ENCODE measurements at places on chromosomes 12 and 14.

- DNase-seq: no peak
Observed at GRCh38 chr12:98838231-98838647, 193.1 kb downstream of the APAF1 start.

GRCh38 chr12:67625004-67625403 lies 23.5 kb upstream of the DYRK2 start:
- DNase-seq: no peak

- DNase-seq: no peak
Observed at GRCh38 chr14:41604721-41605531, 1.8 kb upstream of the LRFN5 start.

DNA sequence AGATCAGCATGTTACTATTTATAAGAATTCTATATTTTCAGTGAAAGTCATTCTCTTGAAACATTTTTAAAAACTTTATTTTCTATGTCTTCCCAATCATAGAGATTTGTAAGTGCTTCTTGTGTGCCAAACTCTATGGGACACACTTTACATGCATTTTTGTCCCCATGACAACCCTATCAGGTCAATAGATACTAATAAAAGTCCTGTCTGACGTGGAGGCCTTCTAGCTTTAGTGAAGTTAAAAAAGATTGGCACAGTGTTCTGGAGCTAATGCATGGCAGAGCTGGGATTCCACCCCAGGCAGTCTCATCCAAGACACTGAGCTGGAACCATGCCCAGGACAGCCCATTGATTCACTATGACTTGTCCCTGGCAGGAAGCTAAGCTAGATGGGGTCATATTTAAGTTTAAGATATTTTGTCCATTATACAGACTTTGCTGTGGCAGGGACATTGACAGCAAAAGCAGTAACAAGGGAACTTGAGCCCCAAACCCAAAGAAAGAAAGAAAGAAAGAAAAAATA lies 28.1 kb downstream of the TTC6 start:
- no peak for DNase-seq

- DNase-seq: no peak
Observed at GRCh38 chr12:91813701-91814100, 331.9 kb downstream of the BTG1 start.

- DNase-seq: no peak
Observed at GRCh38 chr12:114943601-114944000, 259.6 kb upstream of the TBX3 start.

GRCh38 chr12:15435597-15435996 lies 113.3 kb downstream of the PTPRO start:
- DNase-seq: no peak

DNA sequence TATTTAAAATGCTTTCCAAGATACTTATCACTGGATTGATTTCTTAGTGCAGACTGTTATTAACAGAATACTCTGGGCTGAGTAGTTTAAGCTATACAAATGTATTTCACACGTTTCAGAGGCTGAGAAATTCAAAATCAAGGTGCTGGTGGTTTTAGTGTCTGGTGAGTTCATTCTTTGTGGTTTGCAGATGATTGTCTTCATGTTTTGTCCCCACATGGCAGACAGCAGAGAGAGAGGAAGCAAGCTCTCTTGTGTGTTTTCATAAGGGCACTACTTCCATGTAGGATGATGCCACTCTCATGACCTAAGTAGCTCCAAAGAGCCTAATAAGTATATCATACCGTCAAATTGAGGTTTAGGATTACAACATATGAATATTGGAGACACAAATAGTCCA lies 1348.9 kb upstream of the FLRT2 start:
- no peak for DNase-seq

DNA sequence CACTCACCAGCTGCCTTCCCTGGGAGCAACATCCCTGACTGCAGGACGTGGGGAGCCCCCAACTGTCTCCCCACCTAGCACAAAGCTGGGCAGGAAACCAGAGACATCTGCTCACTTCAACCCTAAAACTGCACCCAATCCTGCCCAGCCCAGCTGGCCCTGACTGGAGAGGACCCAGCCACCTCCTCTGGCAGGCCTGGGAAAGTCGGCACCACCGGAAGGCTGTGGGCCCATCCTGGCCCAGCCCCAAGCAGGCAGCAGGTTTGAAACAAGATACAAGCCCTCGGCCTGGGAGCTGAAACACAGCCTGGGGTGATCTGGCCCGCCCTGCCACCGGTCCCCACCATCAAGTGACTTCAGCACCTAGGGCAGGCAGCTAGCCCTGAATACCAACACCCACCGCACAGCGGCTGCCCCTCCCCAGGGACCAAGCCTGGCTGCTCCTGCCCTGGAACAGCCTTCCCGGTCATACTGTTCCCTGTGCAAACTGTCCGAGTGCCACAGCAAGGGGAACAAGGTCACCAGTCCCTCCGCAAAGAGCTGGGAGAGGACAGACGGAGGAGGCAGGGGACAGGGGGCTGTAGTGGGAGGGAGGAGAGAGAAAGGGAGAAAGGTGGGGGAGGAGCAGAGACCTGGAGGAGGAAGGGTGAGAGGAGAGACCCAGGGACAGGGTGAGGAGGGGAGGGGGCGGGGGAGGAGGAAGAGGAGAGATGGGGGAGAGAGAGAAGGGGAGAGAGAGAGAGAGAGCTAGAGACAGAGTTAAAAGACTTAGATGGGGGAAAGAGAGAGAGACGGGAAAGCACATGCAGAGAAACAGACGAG lies 115.7 kb downstream of the RFLNA start:
- DNase-seq: no peak

DNA sequence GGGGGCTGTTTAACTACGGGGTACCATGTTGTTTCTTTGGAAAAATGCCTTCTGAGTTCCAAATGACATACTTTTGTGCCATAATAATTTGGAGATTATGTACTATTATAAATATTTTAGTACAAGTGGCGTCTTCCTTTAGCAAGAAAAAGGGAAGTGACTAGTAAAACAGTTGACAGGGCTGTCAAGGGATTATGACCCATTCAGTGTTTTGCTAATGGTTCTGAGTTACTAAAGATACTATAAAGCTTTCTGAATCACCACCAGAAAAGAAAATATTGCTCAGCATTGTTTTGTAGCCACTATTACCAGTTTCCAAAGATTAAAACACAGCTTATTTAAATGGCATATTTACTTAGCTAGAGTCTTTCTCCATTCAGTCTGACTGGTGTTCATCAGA lies 334.9 kb downstream of the SNAPC1 start:
- DNase-seq: no peak

- DNase-seq: no peak
Observed at GRCh38 chr14:29856516-29856915, 71.1 kb downstream of the PRKD1 start.

DNA sequence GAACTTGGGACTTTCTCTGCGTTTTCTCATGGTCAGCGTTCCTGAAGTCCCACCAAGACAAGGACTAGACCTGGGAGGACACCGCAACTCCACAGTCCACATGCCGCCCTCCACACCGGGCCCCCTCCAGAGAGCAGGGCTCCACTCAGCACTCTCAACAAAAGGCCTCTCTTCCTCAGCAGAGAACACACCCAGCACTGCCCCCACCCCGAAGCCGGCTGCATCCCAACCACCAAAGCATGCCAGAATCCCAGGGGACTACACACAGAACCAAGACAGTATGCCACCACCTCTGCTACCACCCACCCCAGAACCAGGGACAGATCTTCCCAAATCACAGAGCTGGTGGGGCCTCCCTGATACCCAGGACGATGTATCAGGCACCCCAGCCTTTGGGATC lies 88.3 kb downstream of the BCL11B start:
- no peak for DNase-seq

DNA sequence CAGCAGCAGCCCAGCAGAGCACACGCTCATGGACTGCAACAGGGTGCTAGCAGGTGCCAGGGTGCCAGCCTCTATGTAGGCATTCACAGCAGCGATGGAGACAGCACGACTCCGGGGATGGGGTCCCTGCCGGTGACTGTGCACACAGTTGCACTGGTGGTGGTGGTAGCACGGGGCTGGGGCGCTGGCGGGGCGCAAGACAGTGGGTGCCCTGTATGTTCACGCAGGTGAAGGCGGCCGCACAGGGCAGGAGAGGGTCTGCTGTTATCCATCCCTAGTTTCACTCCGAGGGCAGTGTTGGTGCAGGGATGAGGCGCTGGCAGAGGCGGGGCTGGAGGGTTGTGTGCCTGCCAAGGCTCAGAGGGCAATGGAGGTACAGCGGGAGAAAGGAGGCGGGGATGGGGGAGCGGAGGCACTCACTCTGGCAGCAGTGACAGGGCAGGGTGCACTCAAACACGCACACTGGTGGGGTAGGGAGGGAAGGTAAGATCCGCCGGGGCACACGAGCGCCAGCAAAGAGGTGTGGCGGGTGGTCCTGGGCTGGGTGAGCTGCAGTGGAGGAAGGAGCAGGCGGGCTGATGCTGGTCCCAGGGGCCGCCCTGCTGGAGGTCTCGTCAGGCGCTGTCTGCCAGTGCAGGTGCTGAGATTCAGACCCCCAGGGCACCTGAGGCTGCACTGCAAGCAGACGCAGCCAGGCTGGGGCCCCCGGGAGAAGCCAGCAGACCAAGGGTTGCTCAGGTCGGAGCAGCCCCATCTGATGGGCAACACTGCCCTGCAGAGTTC lies 76.7 kb downstream of the GALC start:
- DNase-seq: no peak

DNA sequence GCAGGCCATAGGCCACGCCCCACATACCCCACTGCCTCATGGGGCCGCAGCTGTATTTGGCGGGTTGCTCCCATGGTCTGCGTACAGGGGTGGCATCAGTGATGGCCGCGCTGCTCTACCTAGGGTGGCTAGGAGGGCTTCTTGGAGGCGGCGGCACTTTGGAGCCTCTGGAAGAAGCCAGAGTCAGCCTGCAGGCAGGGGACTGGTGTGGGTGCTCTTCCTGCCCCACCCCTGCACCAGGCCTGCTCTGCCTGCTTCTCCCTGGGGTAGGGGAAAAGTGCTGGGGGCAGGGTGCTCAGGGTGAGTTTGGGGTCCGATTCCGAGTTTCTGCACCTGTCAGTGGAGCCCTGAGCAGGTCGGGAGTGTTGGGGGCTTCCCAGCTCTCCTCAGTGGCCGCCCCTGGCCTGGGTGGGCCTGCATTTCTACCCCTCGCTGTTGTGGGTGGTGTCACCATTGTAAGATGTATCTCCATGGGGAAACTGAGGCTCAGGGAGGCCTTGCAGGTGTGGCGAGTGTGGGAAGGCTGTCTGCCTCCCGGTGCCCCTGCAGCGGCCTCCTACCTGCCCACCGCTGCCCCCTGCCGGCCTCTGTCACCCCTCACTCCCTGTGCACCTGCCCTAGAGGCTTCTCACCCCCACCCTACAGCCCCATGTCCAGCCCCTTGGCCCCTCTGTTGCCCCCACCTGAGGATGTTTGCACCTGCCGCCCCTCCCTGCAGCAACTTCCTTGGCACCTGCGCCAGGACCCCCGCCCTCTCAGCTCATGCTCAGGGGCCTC lies 5.5 kb downstream of the CEP170B start:
- DNase-seq: peak; percentile 29

DNA sequence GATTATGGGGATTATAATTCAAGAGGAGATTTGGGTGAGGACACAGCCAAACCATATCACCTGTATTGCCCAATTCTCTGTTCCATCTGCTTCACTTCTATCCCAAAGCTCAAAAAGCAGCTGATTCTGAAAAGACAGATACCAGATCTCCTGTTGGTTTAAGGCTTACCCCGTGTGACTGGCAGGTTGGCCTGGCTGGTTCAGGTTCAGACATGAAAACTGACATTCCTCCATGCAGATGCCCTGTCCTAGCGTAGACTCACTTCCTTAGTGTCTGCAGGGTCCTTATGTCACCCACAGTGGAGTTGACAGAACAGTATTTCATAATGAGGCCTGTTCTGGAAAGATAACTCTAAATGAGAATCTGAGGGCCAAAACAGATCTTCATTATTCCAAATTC lies 61.1 kb upstream of the FLRT2 start:
- no peak for DNase-seq

GRCh38 chr14:102255401-102256190 lies 49.4 kb downstream of the MOK start:
- DNase-seq: no peak

GRCh38 chr12:108126990-108127501 lies 2.0 kb upstream of the WSCD2 start:
- DNase-seq: no peak

DNA sequence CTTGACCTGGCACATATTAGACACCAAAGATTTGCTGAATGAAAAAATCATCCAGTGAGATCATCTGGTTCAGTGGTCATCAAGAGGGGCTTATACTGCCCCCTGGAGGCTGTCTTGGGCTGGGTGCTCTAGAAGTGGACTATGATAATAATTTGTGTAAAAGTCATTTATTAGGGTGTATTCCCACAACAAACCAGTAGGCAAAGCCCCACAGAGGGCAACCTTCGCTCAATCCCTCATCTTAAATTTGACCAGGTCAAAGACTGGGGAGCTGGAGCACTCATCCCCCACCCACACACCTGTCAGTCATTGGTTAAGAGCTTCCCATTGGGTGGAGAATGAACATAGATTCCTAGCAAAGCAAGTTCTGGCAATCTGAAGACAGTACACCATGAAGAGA lies 20.0 kb upstream of the FICD start:
- no peak for DNase-seq

DNA sequence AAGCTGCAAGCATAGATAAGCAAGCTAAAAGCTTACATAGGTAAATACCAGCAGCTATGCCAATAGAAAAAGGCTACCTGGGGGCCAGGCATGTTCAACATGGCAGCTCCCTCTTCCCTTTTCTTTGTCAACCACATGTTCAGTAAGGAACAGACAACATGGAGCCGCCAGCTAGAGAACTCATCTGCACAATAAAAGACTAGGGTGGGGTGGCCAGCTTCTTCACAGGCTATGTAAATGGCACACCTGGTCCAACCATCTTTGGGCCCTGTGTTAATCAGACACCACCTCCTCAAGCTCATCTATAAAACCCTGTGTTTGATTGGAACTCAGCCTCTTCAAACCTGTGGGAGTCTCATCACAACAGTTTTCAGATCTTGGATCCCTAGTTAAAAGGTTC lies 129.7 kb upstream of the TMPO start:
- no peak for DNase-seq

- DNase-seq: no peak
Observed at GRCh38 chr14:80564051-80564450, 352.7 kb upstream of the DIO2 start.

DNA sequence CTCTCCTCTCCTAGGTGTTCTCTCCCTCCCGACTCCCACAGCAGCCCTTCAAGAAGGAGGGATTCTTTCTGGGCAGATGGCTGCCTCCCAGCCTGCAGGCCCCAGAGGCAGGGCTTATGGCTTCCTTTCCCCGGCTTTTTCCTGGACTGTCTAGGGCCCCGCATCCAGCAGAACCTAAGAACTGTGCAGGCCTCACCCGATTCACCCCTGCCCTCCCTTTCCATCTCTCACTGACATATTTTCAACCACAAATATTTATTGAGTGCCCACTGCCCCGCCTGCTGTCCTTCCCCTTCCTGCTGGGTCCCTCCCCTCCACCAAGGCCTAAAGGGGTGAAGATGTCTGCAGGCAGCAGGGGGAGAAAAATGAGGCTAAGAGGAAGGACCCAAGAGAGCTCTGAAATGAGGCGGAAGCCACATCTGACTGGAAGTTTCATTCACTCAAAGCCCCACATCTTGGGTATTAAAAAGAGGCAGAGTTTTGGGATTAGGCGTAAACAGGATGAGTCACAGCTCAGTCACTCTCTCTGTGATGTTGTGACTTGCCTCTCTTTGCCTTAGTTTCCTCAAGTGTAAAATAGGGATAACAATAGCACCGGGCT lies 2.9 kb downstream of the SCNN1A start:
- DNase-seq: no peak
